ENCODE measurements at places on chromosomes 5 and 9.
A peak's percentile ranks its signal among the peaks of the same experiment; 100 is the strongest.

DNA sequence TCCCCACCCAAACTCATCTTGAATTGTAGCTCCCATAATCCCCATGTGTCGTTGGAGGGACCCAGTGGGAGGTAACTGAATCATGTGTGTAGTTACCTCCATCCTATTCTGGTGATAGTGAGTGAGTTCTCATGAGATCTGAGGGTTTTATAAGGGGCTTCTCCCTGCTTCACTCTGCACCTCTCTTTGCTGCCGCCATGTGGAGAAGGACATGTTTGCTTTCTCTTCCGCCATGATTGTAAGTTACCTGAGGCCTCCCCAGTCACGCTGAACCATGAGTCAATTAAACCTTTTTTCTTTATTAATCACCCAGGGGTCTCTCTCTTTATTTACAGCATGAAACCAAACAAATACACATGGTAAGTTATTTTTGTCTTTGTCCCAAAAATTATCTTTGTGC is 726.1 kb downstream of the CDH18 start:
- DNase-seq = no peak

DNA sequence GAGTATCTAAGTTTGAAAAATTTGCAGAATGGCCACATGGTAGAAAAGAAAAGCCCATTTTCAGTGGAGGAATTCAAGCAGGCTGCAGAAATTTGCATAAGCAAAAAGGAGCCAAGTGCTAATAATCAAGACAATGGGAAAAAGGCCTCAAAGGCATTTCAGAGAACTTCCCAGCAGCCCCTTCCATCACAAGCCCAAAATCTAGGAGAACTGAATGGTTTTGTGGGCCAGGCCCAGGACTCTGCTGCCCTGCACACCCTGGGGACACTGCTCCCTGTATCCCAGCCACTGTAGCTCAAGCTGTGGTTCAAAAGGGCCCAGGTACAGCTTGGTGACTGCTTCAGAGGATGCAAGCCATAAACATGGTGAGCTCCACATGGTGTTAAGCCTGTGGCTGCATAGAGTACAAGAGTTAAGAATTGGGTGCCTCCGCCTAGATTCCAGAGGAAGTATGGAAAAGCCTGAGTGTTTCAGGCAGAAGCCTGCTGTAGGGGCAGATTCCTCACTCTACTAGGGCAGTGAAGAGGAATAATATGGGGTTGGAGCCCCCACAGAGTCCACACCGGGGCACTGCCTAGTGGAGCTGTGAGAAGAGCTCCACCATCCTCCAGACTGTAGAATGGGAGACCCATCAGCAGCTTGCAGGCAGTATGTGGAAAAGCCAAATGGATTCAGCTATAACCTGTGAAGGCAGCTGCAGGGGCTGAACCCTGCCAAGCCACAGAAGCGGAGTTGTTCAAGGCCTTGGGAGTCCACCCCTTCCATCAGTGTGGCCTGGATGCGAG is 720.7 kb upstream of the CTNND2 start:
- no peak for DNase-seq

DNA sequence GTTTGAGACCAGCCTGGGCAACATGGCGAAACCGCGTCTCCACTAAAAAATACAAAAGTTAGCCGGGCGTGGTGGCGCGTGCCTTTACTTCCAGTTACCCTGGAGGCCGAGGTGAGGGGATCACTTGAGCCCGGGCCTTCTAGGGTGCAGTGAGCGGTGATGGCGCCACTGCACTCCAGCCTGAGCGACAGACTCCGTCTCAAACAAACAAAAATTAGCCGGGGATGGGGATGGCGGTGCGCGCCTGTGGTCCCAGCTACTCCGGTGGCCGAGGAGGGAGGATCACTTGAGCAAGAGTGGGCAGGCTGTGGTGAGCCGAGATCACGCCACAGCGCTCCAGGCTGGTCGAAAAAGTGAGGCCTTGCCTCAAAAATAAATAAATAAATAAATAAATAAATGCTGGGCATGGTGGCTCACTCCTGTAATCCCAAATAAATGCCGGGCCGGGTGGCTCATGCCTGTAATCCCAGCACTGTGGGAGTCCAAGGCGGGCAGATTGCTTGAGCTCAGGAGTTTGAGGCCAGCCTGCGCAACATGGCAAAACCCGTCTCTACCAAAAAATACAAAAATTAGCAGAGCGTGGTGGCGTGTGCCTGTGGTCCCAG is 16.0 kb upstream of the NSD1 start:
- no peak for DNase-seq

DNA sequence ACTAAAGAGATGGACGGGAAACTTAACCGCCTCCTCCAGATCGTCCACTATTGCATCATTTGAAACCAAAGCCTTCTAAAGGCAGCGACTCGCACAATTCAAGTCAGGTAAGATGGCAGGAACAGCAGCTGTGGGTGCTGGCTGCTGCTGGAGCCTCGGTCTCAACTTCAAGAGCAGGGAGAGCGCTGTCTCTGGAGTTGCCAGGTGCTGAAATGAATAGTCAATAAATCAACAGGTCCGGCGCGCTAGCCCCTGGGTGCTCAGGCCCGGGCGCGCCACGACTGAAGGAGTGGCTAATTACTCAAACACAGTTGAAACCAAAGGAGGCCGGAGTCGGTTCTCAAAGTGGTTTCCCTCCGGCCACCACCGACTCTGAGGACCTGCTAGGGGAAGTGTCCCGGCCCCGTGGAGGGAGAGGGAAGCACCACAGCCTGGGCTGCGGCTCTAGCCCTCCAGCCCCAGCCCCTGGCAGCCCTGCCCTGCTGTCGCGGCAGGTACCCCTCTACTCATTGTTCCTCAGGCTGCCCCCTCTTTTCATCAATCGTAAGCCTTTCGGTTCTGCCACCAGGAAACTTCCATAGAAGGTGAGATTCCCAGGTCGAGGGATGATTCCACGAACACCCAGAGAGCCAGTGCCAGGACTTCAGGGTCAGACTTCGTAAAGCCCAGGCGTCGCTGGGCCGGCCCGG is 804 bp downstream of the TTC39B start:
- peak; percentile 78 for DNase-seq

DNA sequence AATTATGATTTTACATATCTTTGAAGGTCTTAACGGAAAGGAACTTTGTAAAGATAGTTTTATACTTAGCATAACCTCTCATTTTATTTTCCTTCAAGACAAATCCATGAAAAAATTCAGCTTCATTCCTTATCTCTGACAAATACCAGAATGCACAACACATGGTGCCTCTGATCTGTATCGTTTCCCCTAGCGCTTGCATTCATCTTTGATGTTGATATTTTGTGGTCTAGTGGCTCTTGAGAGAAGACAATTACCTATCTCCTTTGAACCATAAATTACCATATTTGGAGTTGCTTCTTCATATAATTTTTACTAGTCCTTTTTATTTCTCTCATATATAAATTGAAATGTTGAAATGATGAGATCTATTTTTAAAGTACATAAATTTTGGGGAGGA is 551.3 kb downstream of the PDE4D start:
- no peak for DNase-seq

DNA sequence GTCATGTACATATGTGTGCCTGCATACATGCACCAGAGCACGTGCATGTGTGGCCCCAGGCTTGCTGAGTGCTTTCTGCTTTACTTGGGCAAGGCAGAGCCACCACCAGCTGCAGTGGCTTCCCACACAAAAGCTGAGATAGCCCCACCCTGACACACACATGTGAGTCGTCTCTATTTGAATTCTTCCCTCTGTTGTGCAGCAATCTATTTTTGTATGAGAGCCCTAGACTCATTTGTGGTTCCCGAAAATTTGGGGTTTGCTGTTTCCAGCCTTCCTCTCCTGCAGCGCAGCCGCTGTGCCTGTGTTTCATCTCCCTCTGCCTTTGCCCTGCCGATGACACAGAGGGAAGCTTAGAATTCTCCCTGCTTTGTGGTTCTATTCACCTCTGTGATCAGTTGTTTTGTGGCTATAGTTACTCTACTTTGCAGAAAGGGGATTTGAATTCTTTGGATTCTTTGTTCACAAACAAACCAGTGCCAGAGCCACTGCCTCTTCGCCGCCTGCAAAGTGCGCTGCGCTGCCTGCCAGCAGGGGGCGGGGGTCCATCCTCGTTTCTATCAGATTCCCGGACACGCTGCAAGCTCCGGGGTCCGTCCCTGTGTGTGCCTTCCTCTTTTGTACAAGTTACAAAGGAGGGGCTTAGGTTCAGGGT is 95.8 kb upstream of the DAP start:
- DNase-seq = no peak

DNA sequence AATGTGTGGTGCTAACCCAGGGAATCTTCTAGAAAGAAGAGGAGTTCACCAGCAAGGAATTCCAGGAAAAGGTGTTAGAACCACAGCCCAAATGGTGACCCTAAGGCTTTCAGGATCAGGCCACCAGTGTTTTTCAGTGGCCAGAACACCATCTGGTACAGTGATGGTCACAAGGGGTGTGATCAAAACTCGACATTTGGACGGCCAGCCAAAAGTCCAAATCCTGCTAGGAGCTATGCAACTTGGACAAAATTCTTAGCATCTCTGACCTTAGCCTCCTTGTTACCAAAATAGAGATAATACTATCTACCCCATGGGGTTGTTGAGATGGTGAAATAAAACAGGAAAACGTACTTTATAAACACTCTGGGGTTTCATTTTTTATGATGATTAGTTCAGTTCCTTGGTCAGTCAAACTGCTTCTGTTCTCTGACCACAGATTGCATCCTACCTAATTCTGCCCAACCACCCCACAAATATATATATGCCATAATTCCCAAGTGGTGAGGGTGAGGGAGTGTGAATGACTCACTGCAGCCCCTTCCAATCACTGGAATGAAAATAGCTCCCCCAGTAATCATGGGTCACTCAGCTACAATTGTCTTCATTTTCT is 210.3 kb downstream of the CDK5RAP2 start:
- DNase-seq = no peak

GRCh38 chr9:113313261-113313660 is 10.1 kb upstream of the RNF183 start:
- DNase-seq = no peak

DNA sequence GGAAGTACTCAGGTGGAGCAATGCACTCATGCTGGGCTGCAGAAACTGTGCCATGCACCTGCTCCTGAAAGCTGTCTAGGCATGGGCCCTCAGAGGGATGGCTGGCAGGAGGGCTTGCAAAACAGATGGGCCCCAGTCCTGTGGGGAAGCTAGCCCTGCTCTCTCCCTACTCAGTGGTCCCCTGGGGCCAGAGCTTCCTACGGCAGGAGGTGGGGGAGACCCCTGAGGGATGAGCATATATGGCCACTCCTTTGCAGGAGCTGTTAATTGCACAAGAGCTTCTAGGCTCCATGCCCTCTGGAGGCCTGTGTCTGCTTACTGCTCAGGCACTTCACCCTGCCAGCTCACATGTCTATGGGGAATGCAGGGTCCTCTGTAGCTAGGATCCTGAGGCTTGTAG is 545.3 kb upstream of the PTPRD start:
- DNase-seq = no peak

GRCh38 chr9:70567511-70567910 is 153.1 kb upstream of the KLF9 start:
- DNase-seq = no peak

DNA sequence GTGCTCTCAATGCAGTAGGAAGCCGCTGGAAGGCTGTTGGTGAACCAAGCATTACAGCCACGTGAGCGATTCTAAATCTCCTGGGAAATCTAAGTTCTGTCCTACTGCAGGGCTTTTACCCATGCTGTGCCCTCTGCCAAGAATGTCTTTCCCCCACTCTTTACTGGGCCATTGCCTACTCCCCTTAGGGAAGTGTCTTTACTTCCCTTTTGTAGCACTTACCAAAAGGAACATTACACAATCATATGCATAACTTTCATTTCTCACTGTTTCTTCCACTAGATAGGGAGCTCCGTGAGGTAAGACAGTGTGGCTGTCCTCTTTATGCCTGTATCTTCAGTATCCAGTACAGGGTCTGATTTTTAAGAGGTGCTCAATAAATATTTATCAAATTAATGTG is 241.7 kb upstream of the NR4A3 start:
- no peak for DNase-seq

DNA sequence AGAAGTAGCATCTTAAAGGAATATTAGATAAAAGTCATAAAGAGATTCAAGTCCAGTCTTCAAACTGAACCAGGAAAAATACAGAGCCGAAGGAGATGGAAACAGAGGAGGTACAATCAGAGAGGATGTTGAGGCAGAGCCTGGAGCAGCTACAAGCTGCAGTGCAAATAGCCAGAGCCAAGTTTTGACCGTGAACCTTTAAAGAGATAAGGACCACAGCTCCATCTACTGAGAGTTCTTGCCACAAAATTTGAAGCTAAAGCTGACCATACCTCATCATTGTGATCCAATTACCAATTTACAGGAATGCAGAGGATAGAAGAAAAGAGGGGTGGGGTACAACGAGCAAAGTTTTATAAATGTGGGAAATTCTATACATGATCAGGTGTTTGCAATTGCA is 10.4 kb upstream of the DEPDC1B start:
- DNase-seq = peak; percentile 28

DNA sequence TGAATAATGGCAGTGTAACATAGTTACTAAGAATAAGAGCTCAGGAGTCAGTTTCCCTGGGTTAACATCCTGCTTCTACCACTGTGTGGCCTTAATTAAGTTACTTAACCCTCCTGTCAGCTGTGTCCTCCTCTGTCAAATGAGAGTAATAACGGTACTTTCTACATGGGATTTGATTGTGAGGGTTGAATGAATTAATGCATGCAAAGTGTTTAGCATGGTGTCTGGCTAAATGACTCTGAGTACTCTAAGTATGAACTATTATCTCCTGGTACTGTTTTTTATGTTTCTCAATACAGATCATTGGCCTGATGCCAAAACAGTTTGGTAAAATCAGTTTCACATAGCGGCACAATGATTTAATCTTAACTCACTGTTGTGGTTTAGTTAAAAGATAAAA is 19.6 kb downstream of the ZNF131 start:
- no peak for DNase-seq

GRCh38 chr9:120926397-120926928 is at the start of gene TRAF1:
Gene TRAF1, minus strand, starts transcription at chr9:120926796. Its CDS starts 721 bp downstream, at chr9:120926075.
- DNase-seq = no peak

GRCh38 chr5:71011194-71011792 is 13.8 kb downstream of the NAIP start:
- no peak for DNase-seq

- DNase-seq = no peak
Observed at GRCh38 chr5:54738973-54739367, 221.4 kb downstream of the SNX18 start.

DNA sequence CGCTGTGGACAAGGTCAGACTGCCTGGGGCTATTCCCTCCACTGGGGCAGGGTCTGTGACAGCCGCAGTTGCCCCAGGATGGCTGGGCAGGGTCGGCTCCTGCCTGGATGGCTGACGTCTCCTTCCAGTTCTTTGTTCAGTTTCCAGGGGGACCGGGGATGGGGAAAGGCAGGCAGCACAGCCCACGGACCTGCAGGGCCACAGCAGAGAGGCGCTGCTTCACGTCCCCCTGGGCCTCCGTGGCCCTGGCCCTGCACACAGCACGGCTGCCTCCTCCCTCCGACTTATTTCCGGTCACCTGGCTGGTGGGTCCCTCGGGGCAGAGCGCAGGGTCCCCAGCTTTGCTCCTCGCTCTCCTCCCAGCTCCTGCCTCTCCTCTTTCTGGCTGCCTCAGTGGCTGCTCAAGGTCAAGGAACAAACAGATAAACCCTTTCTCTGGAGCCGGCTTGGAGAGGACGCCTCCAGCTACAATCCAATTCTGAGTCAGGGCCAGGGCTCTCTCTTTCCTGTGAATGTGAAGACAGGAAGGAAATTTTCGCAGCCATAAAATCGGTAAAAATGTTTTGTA is 169.7 kb downstream of the C9orf50 start:
- DNase-seq = no peak
